ENCODE measurements at places on chromosomes 4 and X.

- no peak for DNase-seq
These were observed 225.8 kb upstream of the GIMD1 start for GRCh38 chr4:106594291-106594952.

GRCh38 chr4:135282676-135283075 lies 1081.1 kb upstream of the PABPC4L start:
- no peak for DNase-seq

DNA sequence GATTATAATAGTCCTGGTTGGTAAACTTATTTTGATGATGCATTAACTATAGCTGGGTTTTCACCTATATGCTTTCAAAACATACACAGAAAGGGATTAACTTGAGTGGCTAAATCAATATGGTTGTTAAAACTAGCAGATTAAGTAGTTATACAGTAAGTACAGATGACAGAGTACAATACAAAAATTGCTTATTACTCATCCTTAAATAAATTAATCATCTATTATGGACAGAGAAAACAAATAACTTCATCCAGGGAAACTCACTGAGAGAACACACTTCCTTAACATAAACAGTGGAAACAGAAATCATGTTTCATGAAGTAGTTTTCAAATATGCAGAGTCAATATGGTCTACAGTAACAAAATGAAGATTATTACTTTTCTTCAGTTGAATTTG lies 133.4 kb downstream of the AREG start:
- DNase-seq = no peak

GRCh38 chr4:45869184-45869583 lies 254.7 kb downstream of the GABRG1 start:
- DNase-seq = no peak

- DNase-seq = no peak
These were observed 20.5 kb upstream of the FAM193A start for GRCh38 chr4:2515830-2516550.

DNA sequence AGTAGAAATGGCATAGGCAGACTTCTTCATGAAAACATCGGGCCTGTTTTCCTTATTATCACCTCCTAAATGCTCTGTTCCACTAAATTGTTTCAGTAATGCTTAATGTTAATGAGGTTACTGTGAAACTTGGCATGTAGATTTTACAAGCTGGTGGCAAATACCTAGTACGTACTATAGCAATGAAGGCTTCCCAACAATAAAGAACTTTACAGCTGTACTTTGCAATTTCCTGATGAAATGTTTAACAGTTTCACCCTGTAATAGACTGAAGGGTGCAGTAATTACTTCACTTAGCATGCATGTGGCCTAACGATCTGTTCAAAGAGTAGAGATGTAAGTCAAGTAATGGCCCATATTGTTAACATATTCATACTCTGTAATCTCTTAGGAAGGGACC lies 524.7 kb downstream of the IL15 start:
- DNase-seq = no peak

DNA sequence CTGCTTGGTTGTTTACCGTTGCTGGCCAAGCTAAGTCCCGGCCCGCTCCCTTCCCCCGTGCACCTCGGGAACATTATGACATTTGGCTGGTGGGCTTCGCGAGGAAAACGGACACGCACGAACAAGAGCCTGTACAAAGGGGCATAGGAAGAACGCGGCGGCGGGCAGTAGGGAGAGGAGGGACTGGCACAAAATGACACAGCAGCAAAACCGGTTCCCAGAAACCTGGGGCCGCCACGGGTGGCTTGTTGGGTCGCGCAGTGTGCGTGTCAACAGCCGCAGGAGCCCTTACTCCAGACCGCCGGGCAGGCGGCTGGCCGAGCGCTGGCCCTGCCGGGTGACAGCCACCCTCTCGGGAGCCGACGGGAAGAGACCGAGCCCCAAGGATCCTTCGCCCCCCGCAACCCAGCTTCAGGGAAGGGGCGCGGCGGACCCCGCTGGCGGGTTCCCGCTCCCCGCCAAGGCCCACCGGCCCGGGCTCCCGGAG lies 1.6 kb upstream of the LIN54 start:
- no peak for DNase-seq

GRCh38 chrX:138664016-138664415 lies 47.5 kb downstream of the FGF13 start:
- no peak for DNase-seq

- DNase-seq = no peak
These were observed 649.3 kb downstream of the IQCM start for GRCh38 chr4:149166365-149166764.

DNA sequence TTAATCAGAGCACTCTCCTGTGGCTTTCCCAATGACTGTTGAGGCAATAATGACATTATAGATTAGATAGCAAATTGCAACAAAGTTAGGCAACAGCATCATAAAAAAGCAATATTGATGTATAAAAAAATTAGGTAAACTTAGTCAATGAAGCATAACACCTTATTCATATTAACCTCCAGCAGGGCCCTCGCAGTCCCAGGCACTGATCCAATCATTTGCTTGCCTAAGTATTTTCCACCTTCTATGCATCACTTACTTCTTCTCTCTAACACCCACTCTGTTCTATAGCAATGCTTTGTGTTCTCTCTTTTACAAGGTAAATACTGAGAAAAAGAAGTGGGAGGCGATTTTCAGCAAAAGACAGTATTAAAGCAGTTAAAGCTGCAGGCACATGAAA lies 833.5 kb upstream of the ADGRL3 start:
- DNase-seq = no peak

DNA sequence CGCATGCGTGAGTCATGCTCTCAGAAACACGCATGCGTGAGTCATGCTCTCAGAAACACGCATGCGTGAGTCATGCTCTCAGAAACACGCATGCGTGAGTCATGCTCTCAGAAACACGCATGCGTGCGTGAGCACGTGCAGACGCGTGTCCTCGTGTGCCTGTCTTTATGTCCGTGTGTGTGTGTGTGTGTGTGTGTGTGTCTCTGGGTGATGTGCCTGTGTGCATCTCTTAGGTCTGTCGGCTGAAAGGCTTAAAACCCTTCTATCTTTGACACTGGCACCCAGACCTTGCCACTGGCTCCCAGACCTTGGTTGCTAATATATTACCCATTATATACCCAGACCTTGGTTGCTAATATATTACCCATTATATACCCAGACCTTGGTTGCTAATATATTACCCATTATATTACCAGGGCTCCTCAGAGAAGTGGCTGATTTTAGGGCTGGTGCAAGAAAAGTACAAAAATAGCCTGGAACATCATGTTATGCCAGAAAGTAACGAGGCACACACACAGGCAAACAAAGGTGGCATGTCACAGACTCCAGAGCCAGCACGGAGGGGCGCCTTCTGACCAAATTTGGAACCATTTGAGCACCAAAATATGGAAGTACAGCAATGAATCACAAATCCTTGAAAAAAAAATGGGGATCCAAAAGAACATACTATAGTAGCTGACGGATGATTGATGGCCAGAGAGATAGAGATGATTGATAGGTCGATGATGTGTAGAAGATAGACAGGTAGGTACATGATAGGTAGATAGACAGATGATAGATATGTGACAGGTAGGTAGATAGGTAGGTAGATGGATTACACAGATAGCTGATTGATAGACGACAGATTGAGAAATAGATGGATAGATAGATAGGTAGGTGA lies 19.2 kb upstream of the ADRA2C start:
- no peak for DNase-seq

DNA sequence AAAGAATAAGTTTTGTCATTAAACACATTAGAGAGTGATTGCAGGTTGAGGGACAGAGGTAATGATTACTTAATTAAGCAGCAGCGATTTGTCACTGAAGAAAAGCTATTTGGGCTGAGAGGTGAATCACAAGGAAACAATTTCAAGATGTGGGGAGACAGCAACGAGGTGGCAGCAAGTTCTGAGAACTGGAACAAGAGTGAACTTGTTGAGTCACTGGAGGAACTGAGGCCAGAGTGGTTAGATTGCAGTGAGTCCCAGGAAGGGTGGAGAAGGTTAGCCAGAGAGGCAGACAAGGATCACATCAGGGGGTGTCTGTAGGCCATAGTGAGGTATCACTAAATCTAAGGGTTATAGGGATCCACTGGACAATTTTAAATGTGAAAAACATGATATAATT lies 57.9 kb upstream of the TMPRSS11A start:
- no peak for DNase-seq

DNA sequence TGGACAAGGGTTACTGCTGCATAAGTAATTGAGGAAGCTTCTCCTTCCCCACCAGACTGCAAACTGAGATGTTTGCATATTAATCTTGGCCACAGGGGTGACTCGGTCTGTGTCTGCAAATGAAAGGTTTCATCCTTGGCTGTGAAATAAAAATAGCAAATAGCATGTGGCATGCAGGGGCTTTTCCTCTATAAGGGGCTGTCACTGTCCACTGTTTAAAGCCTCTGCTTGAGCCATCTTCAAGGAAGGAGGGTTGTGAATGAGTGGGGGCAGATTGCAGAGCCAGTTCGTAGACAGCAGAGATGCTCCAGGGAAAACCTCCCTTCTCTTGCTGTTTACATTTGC lies 33.3 kb downstream of the TMSB4X start:
- DNase-seq = no peak

DNA sequence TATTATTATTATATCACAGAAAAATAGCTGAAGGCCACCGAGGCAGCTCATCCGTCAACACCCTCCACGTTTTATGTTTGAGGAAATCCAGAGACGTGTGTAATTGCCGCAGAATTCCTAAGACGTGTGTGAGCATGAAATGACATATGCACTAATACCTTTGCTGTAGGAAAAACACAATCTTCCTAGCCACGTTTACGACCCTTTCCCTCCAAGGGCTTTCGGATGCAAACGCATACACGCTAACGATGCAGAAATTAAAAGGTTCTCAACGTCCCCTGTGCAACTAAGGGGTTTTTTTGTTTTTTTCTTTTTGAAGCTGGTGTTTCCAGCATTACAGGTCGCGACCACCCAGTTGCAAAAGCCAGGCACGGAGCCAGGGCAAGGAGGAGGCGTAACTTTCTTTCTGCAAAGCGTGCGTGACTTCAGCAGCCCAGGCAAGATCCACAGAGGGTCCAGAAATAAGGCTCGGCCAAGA lies 33.8 kb downstream of the CRLF2 start:
- DNase-seq = no peak

- DNase-seq = no peak
These were observed 449.8 kb downstream of the INPP4B start for GRCh38 chr4:142396279-142396678.

DNA sequence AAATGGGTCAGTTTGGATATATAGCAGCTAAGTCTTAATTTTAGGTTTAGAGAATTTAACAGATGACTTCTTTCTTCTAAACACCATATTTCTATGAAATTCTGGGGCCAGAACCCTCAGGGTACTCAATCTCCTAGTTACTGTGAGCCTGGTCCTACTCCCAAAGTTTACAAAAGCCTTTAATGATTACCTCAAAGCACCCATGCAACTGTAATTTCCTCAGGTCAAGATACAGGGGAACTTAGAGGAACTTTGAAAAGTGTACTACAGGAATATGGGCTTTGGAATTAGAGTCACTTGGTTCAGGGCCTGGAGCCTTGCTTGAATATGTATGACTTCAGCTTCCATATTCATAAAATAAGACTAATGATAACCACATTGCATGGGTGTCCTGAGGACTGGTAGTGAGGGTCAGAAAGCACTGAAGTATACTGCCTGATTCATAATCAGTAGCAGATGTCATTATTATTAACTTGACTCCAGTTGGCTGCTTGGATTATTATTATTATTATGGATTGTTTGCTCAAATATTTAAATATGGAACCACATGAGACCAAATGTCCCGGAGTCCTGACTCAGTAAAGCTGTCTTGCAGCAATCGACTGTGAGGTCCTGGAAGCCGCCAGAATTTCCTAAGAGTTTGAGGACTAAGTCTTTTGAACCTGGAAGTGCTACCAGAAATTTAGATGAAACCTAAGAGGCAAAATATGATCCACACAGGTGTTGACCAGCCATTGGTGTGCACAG lies 2.0 kb upstream of the ADH7 start:
- DNase-seq = no peak

DNA sequence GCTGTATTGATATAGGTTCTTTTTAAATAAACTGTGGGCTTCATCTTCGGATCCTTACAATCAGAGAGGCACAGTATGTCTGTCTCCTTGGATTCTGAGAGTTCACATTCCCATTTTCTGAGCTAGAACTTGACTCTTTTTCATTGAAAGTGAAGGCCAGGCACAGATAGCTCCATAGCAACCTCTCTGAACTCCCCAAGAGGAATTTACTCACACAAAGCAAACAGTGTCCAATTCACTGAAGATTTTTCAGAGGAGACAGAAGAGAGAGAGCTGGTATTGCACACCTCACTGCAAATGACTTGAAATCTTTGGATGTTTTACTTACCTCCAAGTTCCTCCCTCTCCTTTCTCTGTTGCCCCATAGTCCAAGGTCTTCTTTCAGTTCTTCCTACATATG lies 130.9 kb upstream of the CASK start:
- no peak for DNase-seq

GRCh38 chrX:18415386-18415785 lies 10.0 kb upstream of the CDKL5 start:
- DNase-seq = no peak

GRCh38 chr4:153113061-153113837 lies 91.0 kb upstream of the TRIM2 start:
- DNase-seq = no peak

GRCh38 chr4:74487771-74488170 lies 42.8 kb downstream of the AREG start:
- DNase-seq = no peak

DNA sequence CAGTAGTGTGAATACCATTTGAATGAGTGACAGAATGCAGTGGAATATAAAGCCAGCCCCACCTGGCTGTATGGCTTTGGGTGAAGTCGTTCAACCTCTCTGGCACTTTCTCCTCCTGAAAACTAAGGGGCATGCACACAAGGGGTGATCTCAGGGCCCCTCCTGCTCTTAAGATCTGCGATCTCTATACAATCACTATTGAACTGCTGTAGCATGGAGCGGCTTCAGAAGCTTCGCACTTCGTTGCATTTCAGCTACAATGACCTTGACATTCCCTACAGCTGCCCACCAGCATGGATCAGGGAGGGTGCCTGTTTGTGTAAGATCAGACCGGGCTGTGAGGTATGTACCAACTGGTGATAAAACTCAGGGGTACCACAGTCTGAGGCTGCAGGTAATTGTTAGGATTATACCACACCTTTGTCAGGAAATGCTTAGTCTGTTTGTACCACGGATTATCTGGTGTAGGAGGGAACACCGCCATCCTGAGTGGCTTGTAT lies 85.2 kb downstream of the AASDH start:
- DNase-seq = no peak

DNA sequence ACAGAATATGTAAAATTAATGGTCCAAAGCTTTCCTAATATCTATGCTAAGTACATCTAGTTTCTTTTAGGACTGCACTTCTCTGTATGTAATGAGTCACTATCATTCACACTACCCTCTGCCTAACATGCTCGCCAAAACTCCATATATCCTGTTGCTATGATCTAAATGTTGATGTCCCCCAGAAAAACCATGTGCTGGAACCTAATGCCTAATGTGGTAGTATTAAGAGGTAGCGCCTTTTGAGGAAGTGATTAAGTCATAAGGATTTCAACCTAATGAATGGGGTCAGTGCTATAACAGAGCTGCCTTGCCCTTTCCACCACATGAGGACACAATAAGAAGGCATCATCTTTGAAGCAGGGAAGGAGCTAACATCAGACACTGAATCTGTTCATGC lies 34.9 kb upstream of the NFKB1 start:
- no peak for DNase-seq
